GOT3 (cell line): ENCODE measurements at places on chromosomes 5 and 9.

- no peak for DNase-seq
Observed at GRCh38 chr9:3455717-3456116, 70.1 kb downstream of the RFX3 start.

- DNase-seq, result no peak
Observed at GRCh38 chr9:27329291-27329690, 32.3 kb upstream of the EQTN start.

GRCh38 chr5:83889971-83890745, 169.5 kb upstream of the HAPLN1 start:
- DNase-seq, result no peak

DNA sequence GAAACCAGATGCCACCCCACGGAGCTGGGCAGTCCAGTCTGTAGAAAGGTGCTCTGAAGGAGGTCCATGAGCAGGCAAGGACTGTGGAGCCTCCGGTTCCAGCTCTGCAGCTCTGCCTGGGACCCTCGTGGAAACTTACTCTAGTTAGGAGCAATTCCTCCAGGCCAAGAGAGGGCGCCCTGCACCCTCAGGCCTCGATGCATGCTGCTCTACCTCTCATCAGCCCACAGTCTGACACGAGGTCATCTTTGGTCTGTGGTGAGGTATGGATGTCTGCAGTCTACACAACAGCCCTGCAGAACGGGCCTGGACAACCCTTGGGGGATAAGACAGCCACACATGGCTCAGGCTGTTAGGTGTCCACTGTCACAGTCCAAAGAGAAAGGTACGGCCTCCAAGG, 50.6 kb upstream of the UBTD2 start:
- DNase-seq, result no peak

DNA sequence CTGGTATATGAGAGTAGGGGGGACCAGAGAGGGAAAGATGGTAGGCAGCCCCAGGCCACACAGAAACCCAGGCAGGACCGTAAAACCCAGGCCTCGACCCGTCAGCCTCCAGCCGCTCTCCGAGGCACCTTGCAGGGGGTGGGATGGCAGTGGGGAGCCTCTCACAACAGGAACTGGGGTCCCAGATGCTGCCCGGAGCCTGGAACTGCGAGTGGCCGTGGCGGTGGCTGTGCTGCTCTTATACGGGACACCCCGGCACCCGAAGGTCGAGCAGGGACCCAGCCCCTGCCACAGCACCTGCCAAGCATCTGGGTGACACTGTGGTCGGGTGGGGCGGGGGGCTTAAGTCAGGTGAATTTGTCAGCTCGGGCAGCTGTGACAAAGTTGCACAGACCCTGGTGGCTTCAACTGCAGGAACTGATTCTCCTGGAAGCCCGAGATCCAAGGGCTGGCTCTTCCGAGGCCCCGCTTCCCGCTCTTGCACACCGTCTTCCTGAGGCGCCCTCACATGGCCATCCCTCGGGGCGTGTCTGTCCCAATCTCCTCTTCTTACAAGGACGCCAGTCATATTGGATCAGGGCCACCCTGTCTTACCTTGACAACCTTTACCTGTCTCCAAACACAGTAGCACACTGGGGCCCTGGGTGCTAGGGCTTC, 47.6 kb upstream of the EGFL7 start:
- no peak for DNase-seq

DNA sequence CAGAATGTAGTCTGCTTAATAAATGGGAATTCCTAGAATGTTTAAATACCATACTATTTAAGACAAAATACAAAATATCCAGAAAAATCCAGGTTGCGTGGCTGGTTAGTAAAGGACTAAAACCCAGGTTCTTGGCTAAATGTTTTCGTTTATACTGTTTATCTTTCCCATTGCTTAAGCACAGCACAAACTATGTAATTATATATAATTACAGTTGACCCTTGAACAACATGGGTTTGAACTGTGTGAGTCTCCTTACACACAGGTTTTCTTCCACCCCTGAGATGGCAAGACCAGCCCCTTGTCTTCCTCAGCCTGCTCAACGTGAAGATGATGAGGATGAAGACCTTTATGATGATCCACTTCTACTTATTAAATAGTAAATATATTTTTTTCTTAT, 24.7 kb downstream of the XPA start:
- no peak for DNase-seq

- no peak for DNase-seq
Observed at GRCh38 chr5:178192244-178192643, 5.1 kb upstream of the GMCL2 start.

GRCh38 chr5:135203019-135203418, 169.0 kb upstream of the PITX1 start:
- DNase-seq, result no peak

GRCh38 chr5:123561230-123561629, 49.3 kb downstream of the CSNK1G3 start:
- no peak for DNase-seq
